Stimulated activated CD4-positive, alpha-beta T cell treated with anti-CD3 and anti-CD28 coated beads, Interleukin-15, amount 100 ng/mL, for 1 hour (primary cell): ENCODE measurements at places on chromosomes 6 and 20.

DNA sequence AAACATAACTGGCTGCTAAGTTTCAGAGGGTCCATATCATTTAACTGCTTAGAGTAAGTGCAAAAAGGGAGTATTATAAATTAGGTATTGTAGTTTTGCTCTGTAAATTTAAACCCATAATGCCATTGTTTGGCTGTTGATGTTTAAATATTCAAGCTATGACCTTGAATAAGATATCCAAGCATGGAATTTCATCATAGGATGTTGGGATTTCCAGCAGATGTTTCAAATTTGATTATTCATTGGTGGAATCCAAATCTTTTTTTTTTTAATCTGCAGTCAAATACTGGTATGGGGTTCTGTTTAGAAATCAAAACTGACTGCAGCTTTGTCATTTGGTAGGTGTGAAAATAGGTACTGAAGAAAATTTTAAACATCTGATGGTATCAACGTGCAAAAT lies 161.0 kb downstream of the KHDC1L start:
- no peak for DNase-seq

DNA sequence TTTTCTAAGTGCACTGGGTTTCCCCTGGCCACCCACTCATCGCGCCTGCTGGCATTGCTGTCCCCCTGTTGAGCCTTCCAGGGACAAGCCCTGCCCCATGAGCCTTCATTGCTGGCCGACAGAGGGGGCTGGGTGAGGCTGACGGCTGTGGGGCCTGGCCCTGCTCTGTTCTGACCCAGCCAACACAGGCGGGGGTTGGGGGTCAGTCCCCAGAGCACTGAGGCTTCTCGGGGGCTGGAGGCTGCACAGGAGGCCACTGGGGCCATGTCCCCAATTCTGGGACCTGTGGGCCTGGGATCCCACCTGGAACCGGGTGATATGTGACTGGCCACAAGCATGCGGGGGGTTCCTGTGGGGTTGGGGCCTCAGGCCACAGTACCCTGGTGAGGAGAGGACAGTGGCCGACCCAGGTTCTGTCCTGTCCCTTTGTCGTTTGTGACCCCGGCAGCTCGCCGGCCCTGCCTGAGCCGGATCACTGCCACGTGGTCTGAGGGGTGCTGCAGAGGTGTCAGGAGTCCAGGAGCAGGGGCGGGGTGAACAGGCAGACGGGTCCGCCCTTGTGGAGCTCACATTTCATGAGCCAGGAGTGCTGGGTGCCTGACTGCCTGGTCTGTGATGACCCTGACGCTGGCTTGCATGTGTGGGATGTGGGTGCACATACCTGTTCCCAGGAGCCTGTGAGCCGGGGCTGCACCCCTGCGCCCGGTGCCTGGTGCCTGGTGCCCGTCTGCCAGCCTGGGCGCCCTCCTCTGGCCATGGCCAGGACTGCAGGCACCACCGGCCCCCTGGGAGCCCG lies 2.1 kb upstream of the COL20A1 start:
- peak; percentile 61 for DNase-seq

- DNase-seq, result no peak
Measured at GRCh38 chr20:63165356-63166192, 50.4 kb downstream of the YTHDF1 start.

DNA sequence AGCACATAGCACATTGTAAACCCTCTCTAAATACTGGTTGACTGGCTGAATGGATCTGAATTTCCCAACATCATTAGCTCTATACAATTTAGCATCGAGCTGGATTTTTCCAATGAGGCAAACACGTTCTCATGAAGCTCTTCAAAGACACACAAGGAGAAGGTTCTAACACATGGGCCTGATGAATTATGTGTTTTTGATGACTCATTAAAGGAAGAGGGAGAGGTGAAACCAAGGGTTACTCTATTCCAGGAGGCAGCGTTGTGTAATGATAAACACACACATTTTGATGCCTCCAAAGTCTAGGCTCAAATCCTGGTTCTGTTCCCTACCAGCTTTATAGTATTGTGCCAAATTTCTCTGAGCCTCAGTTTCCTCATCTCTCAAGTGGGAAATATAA lies 84.3 kb downstream of the PFDN4 start:
- no peak for DNase-seq

DNA sequence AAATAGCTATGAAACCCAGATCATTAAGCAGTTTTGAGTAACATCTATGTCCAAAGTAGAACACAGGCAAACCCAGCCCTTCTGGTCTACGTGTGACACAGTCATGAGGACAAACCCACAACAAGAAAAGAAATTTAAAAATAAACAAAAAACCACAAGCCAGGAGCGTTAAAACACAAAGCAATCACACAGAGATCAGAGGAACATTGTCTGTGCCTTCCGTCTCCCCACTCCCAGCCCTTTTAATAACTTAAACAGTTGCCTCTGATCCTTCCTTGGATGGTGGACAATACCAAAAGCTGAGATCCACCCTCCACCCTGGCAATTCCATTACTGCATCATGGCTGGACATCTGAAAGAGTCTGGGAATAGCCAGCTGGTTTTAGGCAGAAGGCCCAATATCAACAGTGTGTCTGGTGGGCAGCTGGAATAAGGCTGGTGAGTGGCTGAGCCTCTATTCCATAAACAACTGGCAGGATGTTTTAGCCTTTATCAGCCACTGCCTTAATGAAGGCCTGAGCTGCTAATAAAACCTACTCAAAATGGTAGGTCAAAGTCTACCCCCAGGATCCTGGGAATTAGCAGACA lies 15.7 kb upstream of the LAMA4 start:
- DNase-seq, result no peak

GRCh38 chr6:75422024-75422639 lies 71.5 kb downstream of the FILIP1 start:
- DNase-seq, result no peak

GRCh38 chr6:109916759-109917158 lies 61.4 kb upstream of the GPR6 start:
- no peak for DNase-seq

- DNase-seq, result no peak
Measured at GRCh38 chr20:63752411-63753101, 13.0 kb downstream of the SLC2A4RG start.

DNA sequence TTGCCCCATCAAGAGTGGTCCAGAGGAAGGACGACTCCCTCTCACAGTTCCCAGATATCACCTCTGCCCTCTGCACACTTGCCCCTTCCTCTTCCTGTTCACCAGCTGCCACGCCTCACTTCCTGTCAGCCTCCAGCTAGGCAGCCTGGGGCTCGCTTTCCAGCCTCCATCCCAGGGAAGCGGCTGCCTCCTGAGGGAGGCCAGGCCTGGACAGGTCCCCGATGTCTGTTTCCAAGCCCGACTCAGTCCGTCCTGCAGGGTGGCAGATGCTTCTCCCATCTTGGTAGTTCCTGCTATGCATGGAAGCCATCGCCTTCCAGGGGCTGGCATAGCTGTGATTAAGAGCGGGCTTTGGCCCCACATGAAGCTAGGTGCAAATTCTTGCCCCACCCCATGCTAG lies 233.5 kb upstream of the PMEPA1 start:
- no peak for DNase-seq

- no peak for DNase-seq
Measured at GRCh38 chr6:82570083-82570482, 206.5 kb downstream of the TPBG start.

DNA sequence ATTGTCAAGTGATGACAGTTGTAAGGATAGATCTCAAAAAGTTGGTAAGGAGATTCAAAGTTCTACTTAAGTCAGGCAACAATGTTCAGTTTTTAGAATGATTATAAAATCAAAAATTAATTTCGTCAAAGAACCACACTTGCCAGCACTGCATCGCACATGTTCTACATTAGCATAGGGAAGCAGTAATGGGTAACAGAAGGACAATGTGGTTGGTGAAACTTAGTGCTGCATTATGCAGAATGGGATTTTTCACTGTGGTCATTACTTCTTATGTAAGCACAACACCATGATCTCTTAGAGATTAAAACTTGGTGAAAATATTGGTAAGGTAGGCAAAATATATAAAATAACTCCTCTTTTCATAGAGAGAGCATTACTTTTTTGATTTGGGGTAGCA lies 173.7 kb upstream of the THEMIS start:
- DNase-seq, result no peak

GRCh38 chr20:6407163-6407562 lies 284.3 kb upstream of the FERMT1 start:
- no peak for DNase-seq

- DNase-seq, result no peak
Measured at GRCh38 chr6:81981812-81982211, 229.3 kb upstream of the TENT5A start.

DNA sequence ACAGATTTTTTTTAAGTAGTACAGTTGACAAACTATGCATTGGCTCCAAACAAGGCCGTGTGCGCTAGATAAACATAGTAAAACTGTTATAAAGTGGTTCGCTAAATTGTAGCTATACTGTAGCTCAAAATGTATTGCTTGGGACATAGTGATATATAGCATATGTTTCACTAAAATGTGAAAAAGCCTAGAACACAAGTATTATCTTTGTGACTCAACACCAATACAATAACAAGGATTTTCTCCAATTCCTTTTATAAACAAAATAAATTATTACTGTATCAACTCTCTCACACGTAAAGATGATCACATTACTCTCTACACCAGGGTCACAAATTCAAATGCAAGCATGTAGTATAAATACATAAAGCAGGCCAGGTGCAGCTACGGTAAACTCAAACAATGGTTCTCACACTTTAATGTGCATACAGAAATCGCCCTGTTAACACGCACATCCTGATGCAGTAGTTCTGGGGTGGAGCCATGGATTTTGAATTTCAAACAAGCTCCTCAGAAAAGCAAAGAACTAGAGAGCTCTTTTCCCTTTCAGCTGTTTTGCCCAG lies 214.6 kb downstream of the GMDS start:
- no peak for DNase-seq

- no peak for DNase-seq
Measured at GRCh38 chr20:4989570-4989969, 11.7 kb downstream of the SLC23A2 start.

- DNase-seq, result no peak
Measured at GRCh38 chr6:6918216-6918983, 189.4 kb upstream of the RREB1 start.

DNA sequence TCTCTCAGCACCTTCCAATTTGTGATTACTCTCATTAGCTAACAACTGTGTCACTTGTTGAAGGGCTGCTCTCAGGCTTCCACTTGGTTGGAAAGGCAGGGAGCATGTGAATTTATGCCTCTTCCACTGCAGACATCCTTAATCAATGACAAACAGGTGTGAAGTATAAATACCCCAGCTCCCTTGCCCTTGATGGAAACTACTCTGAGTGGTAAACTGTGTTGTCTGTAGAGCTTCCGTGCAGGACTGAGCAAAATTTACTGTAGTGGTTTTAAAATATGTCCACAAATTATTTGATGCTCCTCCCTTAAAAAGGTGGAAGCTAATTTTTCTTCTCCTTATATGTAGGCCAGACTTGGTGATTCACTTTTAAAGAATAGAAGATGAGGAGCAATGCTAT lies 253.0 kb upstream of the TBX18 start:
- no peak for DNase-seq

GRCh38 chr6:4185846-4186245 lies 50.5 kb upstream of the ECI2 start:
- DNase-seq, result no peak

DNA sequence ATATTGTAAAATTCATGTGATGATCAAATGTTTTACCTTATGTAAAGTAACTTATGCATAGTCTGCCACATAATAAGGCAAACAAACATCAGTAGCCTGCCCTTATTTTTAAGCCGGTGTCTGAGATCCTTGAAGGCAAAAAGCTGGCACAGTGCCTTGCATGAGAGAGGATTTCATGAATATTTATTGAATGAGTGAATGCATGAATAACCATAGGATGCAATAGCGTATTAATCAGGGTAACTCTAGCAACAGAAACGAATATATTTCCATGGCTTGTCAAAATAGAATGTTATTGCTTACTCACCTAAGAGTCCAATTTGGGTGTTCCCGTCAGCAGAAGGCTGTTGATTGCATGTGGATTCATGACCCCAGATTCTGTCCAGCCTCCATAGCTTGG lies 34.9 kb downstream of the BTBD3 start:
- DNase-seq, result no peak

GRCh38 chr20:31430568-31431115 lies 9.8 kb upstream of the DEFB123 start:
- no peak for DNase-seq

- no peak for DNase-seq
Measured at GRCh38 chr20:12053353-12053752, 135.7 kb downstream of the BTBD3 start.

DNA sequence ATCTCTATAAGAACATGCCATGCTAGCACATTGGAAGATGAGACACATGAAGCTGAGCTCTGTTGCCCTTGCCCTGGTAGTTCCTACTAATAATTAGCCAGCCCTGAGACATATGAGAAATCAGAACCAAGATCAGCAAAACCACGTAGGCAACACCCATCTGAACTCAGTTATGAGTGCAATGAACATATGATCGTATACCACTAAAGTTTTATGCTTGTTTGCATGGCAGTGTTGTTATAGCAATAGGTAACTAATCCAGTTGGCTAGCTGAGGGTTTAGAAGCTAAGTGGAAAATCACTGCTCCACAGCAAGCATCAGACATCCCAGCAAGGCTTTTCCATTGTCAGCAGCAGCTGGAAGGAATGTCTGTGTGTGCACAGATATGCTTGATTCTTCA lies 180.7 kb downstream of the BTBD3 start:
- no peak for DNase-seq

GRCh38 chr20:13494019-13494418 lies 144.7 kb downstream of the TASP1 start:
- no peak for DNase-seq

DNA sequence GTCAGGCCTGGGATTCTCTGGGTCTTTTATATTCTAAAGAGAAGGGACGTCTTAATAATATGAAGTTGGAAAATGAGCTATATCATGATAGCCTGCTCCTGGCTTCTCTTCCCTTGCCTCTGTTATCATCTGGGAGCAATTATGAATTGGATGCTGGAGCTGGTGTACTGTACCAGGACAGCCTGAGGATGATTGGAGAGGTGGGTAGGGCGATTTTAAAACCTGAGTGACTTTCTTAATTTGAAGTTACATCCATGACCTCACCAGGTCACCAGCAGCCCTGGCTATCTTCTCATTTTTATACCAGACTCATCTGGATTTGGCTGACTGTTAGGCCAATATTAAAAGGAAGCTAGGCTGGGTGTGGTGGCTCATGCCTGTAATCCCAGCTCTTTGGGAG lies 317.6 kb downstream of the CLIC5 start:
- no peak for DNase-seq

DNA sequence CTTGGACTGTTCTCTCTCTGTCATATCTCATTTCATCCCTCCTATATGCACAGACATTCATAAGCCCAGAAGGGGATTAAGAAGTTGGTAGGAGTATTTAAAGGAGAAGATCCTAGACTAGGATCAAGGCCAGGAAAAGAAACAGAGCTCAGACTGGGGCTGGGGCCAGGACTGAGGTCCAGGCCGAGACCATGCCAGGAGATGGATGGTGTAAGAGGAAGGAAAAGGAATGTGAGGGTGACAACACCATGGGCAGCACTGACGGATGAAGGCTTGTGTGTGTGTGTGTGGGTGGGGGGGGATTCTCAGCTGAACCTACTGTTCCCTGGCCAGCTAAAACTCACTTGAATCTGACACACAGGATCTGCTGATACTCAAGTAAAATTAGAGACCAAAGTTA lies 182.1 kb downstream of the KIF6 start:
- DNase-seq, result no peak
